ENCODE measurements at places on chromosomes 1 and 21. TPM values are rescaled to one million over a fixed set of nuclear protein-coding genes. Genes with fewer than 3 reads are reported as not detected.

GRCh38 chr21:31045841-31046240, 7.6 kb upstream of the KRTAP19-8 start:
- DNase-seq: no peak

DNA sequence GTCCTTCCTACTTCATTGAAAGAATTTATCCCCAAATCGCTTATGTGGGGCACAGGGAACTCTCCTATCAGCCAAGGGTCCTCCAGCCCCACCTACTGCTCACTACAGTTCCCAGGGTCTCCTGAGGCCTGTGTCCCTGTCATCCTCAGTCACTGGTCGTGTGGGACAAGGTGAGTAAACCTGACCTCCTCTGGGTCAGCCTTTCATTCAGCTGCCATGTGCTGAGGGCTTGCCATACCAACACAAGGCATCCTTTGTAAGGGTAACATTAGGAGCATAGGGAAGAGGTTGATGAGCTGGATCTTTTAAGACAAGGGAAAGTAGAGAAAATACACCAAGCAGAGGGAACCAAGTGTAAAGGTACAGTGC, 11.2 kb upstream of the SNAPIN start:
- no peak for DNase-seq

VAV3 gene
- total RNA-seq: 3.2 TPM

DNA sequence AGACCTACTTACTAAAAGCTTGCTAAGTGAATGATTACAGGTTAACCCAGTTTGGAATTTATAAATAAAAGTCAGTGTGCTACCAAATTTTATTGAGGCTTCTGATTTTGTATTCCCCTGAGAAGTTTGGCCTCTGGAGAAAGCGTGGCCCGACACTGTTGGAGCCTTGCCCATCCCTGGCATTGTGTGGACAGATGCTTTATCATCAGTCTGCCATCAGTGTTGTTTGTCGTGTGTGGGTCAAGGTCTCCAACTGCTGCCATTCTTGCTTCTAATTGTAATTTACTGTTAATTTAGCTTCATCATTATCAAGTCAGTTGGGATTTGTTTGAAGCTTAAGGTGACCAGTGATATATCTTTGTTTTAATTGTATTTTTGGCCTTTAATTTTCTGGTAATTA, 62.0 kb upstream of the LPGAT1 start:
- no peak for DNase-seq

- DNase-seq: no peak
Observed at GRCh38 chr1:203057911-203058675, 27.7 kb downstream of the MYOG start.

FMO2 gene
- not detected for total RNA-seq

DNA sequence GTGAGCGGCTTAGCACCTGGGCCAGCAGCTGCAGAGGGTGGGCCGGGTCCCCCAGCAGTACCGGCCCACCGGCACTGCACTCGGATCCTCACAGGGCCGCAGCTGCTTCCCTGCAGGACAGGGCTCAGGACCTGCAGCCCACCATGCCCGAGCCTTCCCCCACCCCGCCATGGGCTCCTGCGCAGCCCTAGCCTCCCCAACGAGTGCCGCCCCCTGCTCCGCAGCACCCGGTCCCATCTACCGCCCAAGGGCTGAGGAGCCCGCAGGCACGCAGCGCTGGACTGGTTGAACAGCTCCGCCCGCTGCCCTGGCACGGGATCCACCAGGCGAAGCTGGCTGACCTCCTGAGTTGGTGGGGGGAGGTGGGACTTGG, 6.3 kb upstream of the ACBD6 start:
- no peak for DNase-seq

GRCh38 chr21:42439284-42440186, 35.8 kb downstream of the UBASH3A start:
- no peak for DNase-seq

GRCh38 chr1:154824179-154825000, 45.7 kb downstream of the KCNN3 start:
- no peak for DNase-seq

S100B gene
- total RNA-seq: 0.27 TPM

DNA sequence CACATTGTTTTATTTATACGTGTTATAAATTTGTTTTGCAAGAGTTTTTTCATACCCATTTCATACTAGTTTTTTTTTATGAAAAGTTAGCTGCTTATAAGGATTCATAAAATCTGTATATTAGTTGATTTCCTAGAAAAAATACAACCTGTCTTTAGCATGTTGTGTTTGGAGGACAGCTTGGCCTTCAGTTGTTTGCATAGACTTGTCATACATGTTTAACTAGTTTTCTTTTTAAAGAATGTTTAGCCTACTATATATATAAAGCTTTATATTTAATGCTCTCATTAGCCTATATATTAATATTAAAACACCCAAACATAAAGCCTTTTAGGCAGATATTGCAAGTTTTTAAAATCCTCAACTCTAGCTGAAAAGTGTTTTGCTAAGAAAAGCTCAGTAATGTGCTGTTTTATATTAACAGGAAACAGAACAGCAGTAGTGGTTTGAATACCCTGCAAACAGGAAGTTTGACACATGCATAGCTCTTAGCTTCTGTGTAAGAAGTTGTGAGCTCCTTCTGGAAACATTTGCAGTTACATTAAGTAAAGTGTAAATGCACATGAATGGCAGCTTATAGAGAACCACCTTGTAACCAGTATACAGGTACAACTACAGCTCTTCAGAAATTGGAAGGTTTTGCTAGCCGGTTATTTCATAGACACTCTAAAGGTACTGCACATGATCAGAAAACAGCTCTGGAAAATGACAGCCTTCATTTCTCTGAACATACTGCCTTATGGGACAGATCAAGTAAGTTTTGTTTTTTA, at the start of gene PRKACB:
Gene PRKACB, plus strand, starts transcription at position 476 of the 770 bp plus-strand sequence. Its CDS starts 91 bp downstream, at position 567.
- DNase-seq: no peak

DNA sequence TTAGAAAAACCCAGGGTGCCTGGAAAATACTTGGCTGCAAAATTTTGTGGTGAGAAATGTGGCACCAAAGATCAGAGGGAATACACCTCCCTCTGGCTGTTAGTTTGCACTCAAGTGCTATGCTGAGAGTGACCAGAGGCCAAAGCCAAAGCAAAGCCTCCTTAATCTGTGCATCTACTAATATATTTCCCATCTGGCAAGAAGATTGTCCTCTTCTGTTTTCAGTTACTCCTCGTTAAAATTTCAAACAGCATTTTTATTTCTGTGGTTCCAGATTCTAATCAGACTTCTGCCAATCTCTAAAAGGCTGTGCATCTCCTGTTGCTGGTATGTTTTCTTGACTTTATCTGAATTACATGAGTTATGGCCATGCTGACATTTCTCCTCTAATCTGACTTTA, 327.4 kb downstream of the TBX15 start:
- DNase-seq: no peak

GRCh38 chr1:230022666-230023380, 44.2 kb upstream of the GALNT2 start:
- no peak for DNase-seq

GRCh38 chr1:27136236-27136551, 18.7 kb downstream of the SLC9A1 start:
- no peak for DNase-seq

LRRC71 gene
- total RNA-seq: 0.34 TPM

- DNase-seq: no peak
Observed at GRCh38 chr1:184545601-184546000, 158.8 kb downstream of the C1orf21 start.

DNA sequence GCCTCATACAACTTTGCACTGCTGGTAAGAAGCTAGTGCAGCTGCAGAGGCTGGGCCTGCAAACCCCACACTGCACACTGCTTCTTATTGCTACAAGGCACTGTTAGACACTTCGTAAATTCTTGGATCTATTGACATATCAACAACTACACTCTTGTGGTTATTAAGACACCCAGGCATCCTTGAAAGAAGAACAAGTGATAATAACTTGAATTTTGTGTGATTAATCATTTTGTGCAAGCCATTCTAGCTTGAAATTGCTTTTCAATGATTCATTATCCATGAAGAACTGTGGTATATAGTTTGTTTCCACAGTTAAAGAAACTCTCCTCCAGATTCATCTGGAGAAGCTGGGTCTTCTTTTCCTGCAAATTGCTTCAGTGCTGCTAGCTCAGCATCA, 33.7 kb upstream of the IFI44L start:
- DNase-seq: no peak

BARHL2 gene
- not detected for total RNA-seq

DNA sequence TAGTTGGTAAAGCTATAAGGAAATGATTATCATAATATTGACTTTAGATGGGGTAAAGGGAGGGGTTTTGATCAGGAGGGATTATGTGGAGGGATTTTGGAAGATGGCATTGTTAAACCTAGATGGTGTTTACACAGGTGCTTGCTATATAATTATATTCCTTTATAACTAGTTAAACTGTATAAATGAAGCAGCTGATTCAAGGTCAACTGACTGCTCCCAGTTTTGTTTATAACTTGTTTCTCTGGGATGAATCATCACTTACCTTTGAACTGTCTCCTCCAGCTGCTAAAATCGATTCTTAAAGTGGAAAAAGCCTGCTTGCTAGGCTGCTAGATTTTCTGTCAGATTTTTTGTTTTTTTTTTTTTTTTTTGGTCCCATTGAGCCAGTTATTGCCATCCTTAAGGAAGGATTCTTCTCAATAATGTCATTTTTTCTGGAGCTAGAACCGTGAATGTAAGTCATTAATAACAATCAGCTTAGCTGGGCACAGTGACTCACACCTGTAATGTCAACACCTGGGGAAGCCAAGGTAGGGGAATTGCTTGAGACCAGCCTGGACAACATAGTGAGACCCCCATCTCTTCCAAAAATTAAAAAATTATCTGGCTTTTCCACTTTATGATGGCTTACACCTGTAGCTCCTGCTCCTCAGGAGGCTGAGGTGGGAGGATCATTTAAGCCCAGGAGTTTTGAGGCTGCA, 153.2 kb downstream of the PIK3R3 start:
- no peak for DNase-seq

OR2M4 gene
- total RNA-seq: not detected

CADM3 gene
- total RNA-seq: 2.9 TPM
